Stimulated activated CD4-positive, alpha-beta T cell treated with anti-CD3 and anti-CD28 coated beads, Interleukin-4, amount 100 ng/mL, for 4 hours (primary cell): ENCODE measurements at places on chromosomes 3 and 15.

- no peak for DNase-seq
Observed at GRCh38 chr3:146337991-146338390, 87.1 kb upstream of the PLSCR4 start.

GRCh38 chr3:31235062-31235700 is 297.5 kb upstream of the STT3B start:
- no peak for DNase-seq

GRCh38 chr3:196968233-196969133 is at the start of gene PIGZ:
PIGZ (minus strand) TSS chr3:196968833; CDS start chr3:196952031, 16,802 bp downstream.
- peak; percentile 13 for DNase-seq

GRCh38 chr3:123789760-123790159 is 94.4 kb downstream of the MYLK start:
- no peak for DNase-seq

- no peak for DNase-seq
Observed at GRCh38 chr3:49273825-49274532, 3.1 kb downstream of the C3orf62 start.

GRCh38 chr15:70348226-70348543 is 250.5 kb upstream of the TLE3 start:
- DNase-seq = no peak

DNA sequence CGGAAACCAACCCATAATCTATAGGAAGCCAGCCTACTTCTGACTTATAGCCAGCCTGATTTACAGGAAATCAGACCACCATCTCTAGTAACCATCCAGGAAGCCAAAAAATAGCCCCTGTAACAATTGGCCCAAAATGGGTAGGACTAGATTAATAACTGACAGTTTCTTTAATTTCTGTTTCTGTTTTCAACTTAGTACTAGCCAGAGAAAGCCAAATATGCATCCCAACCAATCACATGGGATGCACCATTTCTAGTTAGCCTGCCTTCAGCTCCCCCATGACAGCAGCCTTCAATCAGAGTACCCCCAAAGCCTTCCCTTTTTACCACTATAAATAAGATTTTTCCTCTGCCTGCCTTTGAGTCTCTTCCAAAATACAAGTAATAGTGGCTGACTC is 239.1 kb upstream of the GADL1 start:
- no peak for DNase-seq

- no peak for DNase-seq
Observed at GRCh38 chr15:34759347-34759746, 4.5 kb upstream of the GJD2 start.

- no peak for DNase-seq
Observed at GRCh38 chr15:78629031-78629715, 8.4 kb upstream of the CHRNA3 start.

GRCh38 chr15:57438166-57438565 is 61.9 kb downstream of the CGNL1 start:
- DNase-seq = no peak

DNA sequence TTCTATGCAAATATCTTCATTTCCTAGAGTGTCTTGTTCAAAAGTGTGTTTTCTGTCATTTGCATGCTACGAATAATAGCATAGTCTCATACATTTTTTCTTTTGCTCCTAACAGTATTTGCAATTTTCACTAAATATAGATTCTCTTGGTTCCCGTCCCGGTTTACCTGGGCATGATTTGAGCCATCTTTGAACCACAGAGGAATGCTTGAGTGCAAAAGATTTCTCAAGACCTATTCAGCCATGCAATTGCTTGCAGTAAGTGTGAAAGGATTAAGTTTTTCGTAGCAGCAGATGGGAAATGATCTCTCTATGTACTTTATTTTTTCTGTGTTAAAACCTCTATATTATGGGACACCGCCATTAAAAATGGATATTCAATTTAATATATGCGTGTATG is 733.0 kb downstream of the ZPLD1 start:
- DNase-seq = no peak

DNA sequence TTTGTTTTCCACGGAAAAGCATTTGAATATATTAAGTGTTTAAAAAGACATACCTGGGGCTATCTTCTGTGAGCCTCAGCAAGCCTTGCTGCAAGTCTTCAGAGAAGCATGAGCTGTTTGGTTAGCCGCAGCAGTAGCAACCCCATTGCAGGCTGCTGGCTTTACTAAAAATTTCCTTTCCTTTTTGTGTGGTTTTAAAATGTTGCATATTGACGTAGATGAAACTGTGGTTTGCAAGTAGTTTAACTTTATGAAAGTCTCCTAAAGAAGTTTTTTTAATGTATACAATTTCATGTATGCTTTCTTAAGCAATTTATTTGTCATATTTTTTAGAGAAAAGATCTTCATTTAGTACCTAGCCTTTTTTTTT is at the start of gene GPR171:
Gene GPR171 (minus strand): TSS at position 166 of the 370 bp plus-strand sequence. CDS start 3,830 bp downstream, outside the sequence.
- peak; percentile 45 for DNase-seq

DNA sequence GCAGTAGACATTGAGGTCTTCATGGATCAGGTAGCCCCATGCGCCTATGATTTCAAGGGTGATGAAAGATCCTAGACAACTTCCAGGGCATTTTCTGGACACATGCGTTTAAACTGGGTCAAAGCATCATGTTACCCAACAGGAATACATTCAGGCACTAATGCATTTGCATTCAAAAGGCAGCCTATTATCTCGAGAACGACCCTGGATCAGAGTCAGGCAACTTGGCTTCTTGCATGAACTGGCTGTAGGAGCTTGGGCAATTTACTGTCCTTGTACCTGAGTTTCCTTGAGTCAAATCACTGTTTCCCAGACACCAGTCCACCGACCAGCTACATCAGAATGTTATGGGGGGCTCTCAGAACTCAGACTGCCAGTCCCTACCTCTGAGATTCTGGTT is 51.5 kb upstream of the CHST2 start:
- DNase-seq = no peak

DNA sequence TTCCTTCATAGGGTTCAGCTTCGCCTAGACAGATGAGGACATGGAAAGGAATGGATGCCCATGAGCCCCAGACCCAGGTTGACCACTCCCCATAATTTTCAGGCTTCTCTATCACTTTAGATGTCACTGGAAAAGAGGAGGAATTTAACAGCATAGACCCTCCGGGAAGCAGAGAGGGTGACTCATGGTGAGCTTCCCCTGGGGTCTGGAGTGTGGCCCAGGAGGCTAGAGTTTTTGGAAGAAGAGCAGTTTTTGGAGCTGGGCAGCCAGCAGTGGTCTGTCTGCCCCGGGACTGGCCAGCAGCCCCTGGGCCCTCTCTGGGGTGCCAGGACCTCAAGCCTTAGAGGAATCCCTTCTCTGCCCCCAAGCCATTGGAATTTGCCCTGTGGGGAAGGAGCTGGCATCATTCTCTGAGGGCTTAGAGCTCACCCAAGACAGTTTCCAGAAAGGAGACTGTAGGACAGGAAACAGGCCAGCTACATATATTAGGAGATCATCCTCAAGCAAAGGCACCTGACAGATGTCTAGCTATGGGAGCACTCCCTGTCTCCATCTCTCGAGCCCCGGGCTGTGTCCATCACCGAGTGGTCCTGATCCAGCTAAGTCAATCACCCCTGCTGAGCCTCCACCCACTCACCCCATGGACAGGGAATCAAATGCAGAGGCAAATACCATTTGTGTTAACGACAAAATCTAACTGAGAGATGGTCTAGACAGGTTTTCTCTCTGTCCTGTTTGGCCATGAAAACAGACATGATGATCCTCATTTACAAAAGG is 67.3 kb downstream of the MEGF11 start:
- DNase-seq = no peak

DNA sequence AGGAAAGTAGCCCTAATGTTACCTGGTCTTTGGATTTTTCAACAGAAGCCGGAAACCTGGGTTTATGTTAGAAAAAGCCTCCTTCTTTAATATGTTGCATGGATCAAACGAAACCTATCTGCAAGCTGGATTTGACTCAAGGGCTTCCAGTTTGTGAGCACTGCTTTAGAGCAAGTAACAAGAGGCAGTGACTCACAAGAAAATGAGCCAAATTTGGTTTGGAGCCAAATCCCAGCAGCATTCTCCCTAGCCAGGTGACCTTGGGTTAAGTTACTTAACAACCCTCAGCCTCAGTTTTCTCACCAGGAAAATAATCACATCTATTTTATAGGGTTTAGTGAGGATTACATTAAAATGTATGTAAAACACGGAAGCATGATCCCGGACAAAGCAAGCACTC is 215.2 kb upstream of the PRICKLE2 start:
- no peak for DNase-seq

- no peak for DNase-seq
Observed at GRCh38 chr15:26049900-26050657, 187.0 kb upstream of the ATP10A start.

DNA sequence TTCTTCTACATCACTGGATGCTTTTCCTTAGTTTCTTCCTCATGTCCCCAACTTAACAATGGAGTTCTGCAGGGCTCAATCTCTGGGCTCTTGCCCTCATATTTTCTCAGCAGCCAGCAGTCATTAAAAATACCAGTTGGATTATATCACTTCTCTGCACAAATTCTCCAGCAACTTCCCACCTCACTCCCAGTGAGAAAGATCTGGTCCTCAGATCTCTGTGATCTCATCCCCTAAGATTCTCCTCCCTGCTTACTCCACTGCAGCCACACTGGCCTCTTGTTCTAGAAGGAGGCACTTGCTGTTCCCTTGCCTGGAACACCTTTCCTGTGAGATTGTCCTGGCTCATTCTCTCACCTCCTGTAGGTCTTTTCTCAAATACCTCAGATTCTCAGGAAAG is 6.1 kb downstream of the ERICH6 start:
- no peak for DNase-seq

- DNase-seq = no peak
Observed at GRCh38 chr3:177836671-177837070, 639.4 kb upstream of the TBL1XR1 start.

DNA sequence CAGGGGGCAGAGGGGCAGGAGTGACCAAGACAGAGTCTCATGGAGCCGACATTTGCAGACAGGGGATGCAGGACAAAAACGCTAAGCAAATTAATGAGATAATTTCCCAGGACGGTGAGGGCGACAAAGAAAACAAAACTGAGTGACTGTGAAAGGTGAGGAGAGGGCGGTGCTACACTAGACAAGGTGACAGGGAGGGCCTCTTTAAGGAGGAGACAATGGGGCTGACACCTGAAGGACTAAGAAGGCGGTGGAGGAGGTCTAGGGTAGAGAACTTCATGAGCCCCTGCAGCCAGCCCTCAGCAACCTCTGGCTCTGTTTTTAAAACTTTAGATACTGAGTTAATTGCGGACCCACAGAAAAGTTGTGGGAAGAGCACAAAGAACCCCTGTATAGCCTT is 41.6 kb downstream of the IQSEC1 start:
- DNase-seq = no peak

DNA sequence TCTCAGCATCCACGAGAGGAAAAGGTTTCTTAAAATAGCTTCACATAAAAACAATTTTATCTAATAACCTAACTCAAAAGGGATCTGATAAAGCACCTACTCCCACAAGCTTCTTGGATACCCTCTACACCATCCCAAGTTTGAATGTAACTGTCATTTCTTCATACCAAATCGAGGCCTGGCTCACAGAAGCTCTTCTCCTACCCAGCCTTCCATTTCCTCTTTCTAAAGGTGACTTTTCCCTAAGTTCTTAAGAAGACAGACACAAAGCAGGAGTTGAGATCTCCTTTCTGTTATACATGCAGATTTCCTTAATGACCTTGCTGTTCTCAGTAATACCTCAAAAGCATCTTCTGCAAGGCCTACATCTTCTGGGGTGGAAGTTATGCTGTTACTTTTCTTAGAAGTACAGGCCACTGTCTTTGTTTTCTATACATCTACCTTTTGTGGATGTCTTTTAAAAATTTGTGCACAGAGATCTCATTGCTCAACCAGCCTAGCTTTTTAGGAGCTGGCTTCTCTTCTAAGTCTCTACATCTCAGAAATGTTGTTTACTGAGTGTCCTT is 3.4 kb upstream of the LRRIQ4 start:
- no peak for DNase-seq

- no peak for DNase-seq
Observed at GRCh38 chr3:66609660-66610561, 109.1 kb upstream of the LRIG1 start.

DNA sequence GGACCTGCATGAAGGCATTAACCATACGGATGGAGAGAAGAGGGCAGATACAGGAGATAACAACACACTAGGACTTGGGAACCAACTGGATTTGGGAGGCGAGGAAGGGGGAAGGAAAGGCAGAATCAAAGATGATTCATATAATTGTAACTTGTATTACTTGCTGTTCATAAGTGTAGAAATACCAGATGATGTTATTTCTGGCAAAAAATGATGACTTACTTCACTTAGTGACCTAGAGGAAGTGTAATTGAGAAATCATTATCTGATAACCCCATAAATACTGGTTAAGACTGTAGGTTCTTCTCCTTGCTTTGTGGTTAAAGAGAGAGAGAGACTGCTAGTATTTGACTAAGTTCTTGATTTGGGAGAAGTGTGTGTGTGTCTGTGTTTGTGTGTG is 50.5 kb upstream of the GK5 start:
- no peak for DNase-seq

DNA sequence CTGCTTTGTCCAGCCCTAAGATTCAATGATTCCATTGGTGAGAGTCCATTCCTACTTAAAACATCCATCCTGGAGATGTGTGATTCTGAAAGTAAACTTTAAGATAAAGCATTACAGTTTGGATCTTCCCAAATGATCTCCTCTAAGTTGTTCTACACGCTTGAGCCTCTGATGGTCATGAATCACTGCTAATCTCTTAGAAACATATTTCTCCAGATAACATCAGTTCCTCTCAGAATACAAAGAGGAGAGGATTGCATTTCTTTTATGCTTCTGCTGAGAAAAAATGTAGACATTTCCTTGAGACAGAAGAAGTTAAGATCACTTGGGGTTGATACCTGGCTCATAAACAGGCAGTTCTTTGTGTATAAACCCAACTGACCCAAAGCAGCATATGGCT is 281.2 kb upstream of the DPH6 start:
- no peak for DNase-seq

GRCh38 chr3:51621091-51621892 is 49.8 kb upstream of the TEX264 start:
- no peak for DNase-seq

DNA sequence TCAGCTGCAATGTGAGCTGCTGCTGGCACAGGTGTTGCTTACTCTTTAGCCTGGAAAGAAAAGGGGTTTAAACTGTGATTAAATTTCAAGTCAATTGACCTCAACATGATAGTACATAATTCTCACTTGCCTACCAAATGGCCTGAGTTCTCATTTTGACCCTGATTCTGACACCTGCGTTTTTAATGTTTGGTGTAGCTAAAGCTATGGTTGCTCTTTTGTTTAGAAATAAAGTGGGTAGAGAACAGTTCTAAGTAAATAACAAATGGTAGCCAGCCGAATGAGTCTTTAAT is 100.8 kb upstream of the SOX2 start:
- DNase-seq = no peak

GRCh38 chr3:157493627-157494550 is 9.3 kb downstream of the VEPH1 start:
- DNase-seq = no peak

GRCh38 chr15:63974021-63974420 is 72.3 kb downstream of the DAPK2 start:
- DNase-seq = no peak

DNA sequence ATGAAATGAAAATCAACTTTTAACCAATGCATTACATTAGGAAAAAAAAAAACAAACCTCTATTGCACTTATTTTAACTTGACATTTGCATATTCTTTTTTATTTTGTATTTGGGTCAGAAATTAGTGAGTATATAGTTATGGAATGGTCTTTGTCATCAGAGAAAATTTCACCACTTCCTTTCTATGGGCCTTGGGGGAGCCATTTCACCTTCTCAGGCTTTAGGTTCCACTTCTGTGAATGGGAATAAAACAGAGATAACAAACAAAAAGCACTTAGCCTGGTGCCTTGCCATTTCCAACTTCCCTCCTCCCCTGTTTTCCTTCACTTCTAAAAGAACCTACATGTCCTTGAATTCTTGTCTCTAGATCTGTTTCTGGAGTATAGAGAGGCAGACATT is 168.0 kb upstream of the STT3B start:
- DNase-seq = no peak
